ENCODE measurements at places on chromosomes 16 and 17.

- no peak for DNase-seq
Observed at GRCh38 chr17:75783069-75783783, 1.4 kb upstream of the UNK start.

DNA sequence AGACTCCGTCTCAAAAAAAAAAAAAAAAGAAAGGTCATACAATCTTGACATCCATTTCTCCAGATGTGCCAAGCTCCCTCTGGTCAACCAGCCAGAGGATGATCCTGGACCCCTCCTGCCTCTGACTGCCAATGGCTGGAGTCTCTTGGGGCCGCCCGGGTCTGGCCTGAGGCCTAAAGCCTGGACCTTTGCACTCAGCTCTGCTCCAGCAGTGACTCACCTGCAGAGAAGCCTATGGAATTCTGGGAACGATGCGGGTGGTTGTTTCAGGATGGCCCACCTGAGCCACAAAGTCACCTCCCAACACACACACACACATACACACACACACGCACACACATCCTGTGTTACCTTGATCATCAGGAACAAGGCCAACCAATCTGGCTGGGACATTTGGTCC lies 64.0 kb upstream of the DNAH17 start:
- DNase-seq, result peak; percentile 27

- no peak for DNase-seq
Observed at GRCh38 chr16:73847090-73847489, 449.5 kb upstream of the PSMD7 start.

DNA sequence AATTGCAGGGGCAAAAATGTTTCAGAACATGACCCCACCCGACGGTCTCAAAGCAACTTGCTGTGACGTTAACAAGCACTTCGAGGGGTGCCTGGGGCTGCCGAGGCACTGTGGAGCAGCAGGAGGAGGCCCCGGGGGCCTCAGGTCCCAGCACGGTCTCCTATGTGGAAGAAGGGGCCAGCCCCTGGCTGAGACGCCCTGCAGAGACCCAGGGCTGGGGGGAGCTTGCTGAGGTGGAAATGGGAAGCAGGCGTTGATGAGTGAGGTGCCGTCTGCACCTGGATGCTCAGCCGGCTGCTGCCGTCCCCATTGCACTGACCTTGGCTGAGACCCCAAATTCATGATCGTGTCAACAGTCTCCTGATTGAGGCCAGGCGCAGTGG lies 46.5 kb downstream of the NT5M start:
- peak; percentile 12 for DNase-seq

GRCh38 chr16:89711601-89712273 lies 9.0 kb downstream of the VPS9D1 start:
- DNase-seq, result peak; percentile 94

GRCh38 chr17:7383742-7384488 lies 3.0 kb downstream of the TNK1 start:
- DNase-seq, result no peak

DNA sequence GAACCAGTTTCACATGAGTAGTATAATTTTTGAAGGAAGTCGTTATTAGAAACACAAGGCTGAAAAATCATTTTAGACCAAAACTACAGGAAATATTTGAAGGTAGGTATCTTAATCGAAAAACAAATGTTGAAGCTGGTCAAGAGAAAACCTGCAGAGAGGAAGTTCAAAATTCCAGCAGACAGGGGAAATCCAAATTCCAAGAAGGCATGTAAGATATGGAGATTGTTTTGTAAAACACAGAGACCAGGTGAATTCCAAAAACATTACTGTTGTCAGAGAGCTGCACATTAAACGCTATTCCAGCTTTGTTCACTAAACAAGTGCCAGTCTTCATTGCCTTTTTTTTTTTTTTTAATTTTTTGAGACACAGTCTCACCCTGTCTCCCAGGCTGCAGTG lies 38.4 kb downstream of the ADAMTS18 start:
- DNase-seq, result no peak

DNA sequence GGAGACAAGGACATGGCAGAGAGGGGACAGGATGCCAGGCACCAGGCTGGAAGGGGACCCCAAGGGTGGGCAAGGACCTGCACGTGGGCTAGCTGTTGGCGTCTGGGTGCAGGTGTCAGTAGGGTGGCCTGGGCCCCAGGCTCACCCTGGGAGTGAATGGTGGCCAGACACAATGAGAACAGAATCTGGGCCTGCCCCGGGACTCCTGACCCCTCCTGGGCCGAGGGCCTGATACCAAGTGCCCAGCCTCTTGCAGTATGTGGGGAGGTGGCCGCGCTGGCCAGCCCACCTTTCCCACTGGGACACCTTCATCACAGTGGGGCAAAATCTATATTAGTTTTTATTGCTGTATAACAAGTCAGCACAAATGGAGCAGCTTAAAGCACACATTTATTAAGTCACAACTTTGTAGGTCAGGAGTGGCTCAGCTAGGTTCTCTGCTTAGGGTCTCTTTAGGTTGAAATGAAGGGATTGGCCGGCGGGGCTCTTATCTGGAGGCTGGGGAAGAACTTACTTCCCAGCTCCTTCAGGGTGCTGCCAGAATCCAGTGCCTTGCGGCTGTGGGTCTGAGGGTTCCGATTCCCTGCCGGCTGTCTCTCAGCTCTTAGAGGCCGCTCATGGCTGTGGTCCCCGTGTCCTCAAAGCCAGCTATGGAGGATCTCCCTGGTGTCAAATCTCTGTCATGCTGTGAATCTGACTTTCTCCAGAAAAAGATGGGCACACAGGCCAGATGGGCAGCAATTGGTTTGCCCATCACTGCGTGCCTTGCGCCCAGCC lies 3.6 kb downstream of the PRSS33 start:
- DNase-seq, result no peak

DNA sequence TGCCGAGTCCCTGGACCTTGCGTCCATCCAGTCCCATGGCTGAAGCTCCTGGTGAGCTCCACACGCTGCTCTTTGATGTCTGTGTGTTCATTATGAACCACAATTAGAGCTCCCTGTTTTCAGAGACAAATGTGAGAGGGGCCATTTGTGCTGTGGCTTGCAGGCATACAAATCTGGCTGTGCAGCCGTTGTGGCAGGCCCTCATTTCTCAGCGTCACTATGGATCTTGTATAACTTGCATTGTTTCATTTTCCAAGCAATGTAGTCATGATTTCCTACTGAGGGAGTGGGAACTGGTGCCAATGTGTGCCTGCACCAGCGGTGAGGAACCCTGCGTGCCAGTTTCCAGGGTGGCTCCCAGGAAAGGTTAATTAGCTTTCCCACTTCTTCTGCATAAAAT lies 542.6 kb downstream of the TMEM114 start:
- no peak for DNase-seq

GRCh38 chr17:59381716-59382570 lies 50.5 kb downstream of the YPEL2 start:
- DNase-seq, result no peak
